ENCODE measurements at places on chromosomes 16 and 17. TPM values are rescaled to one million over a fixed set of nuclear protein-coding genes. Genes with fewer than 3 reads are reported as not detected.

DNA sequence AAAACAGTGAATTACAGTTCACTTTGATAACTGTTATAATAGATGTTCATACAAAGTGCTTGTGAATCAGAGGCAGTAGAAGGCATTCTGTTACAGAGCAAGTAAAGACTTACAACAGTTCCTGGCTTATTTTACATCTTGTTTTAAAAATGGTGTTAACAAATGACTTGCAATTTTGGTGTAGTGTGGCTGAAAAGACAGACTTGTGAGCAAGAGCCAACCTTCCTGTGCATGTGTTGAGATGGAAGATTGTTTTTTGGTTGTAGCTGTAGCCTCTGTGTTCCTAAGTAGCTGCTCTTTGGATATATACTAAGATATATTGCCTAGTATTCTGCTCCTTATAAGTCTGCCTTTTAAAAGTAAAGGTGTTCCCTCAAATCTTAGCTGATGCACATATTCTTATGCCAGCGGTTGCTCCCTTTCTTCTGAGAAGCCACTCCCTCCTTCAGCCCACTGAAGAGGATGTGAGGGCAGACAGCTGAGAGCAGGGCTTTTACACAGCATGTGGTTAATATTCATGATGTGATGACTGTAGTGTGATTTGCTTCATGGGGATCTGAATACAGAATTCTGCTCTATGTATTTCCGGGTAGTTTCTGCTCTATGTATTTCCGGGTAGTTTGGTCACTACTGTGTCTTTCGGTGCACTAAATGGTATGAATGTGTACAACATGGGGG lies 182.3 kb downstream of the PHKB start:
- no peak for DNase-seq

GRCh38 chr17:64270885-64271284 lies 7.8 kb upstream of the TEX2 start:
- DNase-seq, result no peak

- no peak for DNase-seq
These were observed 19.1 kb downstream of the VPS35L start for GRCh38 chr16:19574615-19575014.

DNA sequence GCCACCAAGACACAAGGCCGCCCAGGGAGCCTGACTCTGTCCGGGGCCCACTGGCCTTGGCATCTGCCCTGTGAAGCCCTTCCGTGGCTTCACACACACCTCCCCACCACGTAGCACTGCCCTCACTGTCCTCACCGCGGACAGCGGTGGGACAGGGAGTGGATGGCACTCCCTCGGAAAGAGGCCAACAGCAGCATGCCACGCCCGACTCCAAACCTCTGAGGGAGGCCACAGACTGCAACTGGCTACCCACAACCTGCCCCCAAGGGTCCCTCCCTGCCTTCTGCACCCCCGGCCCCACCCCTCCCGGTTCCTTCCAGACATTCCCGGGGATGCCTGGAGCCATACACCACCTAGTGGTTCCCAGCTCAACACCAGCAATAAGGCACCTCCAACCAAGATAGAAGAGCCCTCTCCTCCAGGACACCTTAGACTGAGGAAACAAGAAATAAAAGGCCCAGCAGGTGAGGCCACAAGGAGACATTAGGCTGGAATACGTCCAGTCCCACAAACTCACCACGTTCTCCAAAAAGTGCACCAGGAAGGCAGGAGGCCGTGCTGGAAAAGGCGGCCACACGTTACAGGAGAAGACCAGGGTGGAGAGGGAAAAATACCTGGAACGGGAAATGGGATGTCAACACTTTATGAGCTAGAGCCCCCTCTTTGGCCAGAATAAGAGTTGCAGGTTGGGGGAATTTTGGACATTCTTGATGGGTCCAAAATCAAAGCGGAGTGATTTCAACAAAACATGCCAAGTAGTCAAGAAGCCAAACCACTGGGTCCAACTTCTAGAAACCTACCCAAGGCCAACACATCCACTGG lies 310.0 kb downstream of the SOX9 start:
- DNase-seq, result peak; percentile 63

RAB26 gene
- total RNA-seq, result 12.3 TPM

- no peak for DNase-seq
These were observed 722.6 kb upstream of the KIF2B start for GRCh38 chr17:53100126-53100525.

GRCh38 chr17:49443862-49444261 lies 29.2 kb upstream of the PHB1 start:
- no peak for DNase-seq

All from Calu3 (cell line).